ENCODE measurements at places on chromosomes 3 and 15.
A peak's percentile ranks its signal among the peaks of the same experiment; 100 is the strongest.

GRCh38 chr3:67605377-67605776 lies 49.0 kb downstream of the SUCLG2 start:
- DNase-seq, result no peak

- DNase-seq, result no peak
Measured at GRCh38 chr15:88606070-88606794, 14.9 kb upstream of the AEN start.

DNA sequence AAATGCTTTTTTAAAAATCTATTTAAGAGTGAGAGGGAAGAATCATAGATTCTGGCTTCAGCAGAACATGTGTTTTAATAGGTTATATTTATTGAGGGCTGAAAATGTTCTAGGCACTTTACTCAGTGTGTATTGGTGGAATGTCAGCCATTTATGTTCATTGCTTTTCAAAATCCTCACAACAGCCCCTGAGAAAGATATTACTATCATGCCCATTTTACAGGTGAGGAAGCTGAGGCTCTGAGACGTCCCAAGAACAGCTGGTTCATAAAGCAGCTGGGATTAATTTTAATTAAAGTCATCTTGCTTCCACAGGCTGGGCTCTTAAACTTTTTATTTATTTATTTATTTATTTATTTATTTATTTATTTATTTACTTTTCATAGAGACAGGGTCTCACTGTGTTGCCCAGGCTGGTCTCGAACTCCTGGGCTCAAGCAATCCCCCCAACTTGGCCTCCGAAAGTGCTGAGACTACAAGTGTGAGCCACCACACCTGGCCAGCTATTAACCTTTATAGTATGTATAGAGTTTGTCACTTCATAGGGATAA lies 364.6 kb downstream of the SHQ1 start:
- DNase-seq, result no peak

- DNase-seq, result no peak
Measured at GRCh38 chr15:70526221-70526973, 237.0 kb downstream of the UACA start.

- no peak for DNase-seq
Measured at GRCh38 chr15:73873889-73874511, 636 bp downstream of the TBC1D21 start.

DNA sequence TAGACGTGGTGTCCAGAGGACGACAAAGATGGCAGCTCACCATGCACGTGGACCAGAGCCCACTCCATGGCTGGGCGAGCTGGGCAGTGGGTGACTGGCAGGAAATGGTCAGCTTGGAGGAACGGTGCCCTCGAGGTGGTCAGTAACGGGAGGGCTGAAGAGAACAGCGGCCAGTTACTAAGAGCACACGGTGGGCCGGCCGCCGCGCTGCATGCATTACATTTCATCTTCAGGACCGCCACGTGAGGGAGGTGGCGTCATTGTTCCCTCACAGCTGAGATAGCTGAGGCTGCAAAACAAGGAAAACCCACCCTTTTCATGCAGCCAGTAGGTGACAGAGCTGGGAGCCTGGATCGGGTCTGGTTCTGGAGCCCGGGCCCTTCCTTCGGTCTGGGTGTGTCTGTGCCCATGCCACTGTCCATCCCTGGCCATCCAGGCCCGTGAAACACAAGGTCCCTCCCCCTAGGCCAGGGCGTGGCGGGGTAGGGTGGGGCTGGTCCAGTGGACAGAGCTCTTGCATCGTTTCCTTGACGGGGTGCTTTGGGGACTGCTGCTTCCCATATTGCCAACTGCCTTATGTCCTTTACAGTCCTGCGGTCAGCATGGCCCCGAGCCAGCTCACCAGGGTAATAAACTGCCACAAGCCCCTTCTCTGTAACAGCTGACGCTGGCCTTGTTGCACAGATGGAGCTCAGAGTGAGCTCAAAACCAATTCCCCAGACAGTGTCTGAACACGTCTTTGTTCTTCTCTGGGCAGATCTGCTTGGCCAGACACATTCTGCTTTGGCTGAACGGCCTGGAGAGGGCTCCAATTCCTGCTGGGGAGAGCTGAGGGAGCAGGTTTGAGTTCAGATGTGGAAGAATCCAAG lies 51.8 kb downstream of the RGMA start:
- no peak for DNase-seq

DNA sequence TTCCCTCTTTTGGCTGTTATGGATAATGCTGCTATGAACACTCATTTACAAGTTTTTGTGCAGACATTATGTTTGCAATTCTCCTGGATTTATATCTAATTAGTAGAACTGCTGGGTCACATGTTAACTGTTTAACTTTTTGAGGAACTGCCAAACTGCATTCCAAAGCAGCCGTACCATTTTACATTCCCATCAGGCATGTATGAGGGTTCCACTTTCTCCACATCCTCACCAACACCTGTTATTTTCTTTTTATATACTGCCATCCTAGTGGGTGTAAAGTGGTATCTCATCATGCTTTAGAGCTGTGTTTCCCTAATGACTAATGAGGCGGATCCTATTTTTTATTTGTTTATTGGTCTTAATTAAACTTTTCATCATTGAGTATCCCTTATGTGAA lies 9.2 kb downstream of the KPNA4 start:
- no peak for DNase-seq

GRCh38 chr3:127748754-127749327 lies 73.5 kb downstream of the MGLL start:
- DNase-seq, result no peak

DNA sequence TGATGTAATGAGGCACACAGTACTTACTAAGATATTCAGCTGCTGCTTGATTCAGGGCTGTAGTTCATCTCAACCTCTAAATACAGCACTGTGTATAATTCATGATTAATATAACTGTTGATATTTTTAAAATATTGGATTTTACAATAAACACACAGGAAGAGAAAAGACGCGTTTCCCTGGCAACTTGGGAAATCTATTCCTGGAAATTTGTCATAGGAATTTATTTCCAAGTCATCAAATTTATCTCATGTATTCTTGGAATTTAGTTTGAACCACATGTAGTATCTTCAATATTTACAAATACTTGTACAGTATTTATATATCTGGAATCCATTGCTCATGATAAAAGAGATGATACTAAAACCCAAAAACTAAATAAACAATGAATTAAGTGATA lies 30.6 kb downstream of the EPHA3 start:
- DNase-seq, result no peak

DNA sequence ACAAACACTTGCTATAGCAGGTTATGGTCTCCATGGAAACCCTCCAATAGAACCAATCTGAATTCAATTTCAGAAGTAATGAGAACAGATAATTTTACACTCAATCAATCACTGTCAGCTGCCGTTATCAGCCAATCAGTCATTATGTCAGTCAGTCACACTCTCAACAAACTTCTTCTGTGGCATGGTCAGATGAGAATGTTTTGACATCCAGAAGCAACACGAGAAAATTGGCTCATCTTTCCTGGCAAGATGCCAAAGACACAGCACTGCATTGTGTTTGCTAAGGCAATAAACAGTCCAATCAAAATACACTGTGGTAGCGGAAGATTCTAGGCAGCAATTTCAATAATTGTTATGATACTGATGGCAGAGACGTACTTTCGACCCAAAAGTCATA lies 190.7 kb downstream of the RORA start:
- no peak for DNase-seq

- no peak for DNase-seq
Measured at GRCh38 chr3:166199491-166199890, 362.3 kb upstream of the BCHE start.

- DNase-seq, result peak; percentile 89
Measured at GRCh38 chr15:90838139-90838538, 30.2 kb upstream of the FURIN start.

GRCh38 chr15:92687195-92687602 lies 31.6 kb upstream of the FAM174B start:
- DNase-seq, result no peak

Data from activated T-cell treated with anti-CD3 and anti-CD28 coated beads, Interleukin-2, amount 50 U/mL, for 1 hour (primary cell).